ENCODE measurements at places on chromosomes 2 and 18. TPM values are rescaled to one million over a fixed set of nuclear protein-coding genes. Genes with fewer than 3 reads are reported as not detected.

- DNase-seq: no peak
These were observed 25.2 kb downstream of the IL1B start for GRCh38 chr2:112811276-112811831.

The FIGN gene
- 1.8 TPM for polyA plus RNA-seq

GRCh38 chr2:168354499-168354898 is 101.6 kb upstream of the CERS6 start:
- no peak for DNase-seq

- no peak for DNase-seq
These were observed 10.8 kb upstream of the CDCA7 start for GRCh38 chr2:173343921-173344320.

DNA sequence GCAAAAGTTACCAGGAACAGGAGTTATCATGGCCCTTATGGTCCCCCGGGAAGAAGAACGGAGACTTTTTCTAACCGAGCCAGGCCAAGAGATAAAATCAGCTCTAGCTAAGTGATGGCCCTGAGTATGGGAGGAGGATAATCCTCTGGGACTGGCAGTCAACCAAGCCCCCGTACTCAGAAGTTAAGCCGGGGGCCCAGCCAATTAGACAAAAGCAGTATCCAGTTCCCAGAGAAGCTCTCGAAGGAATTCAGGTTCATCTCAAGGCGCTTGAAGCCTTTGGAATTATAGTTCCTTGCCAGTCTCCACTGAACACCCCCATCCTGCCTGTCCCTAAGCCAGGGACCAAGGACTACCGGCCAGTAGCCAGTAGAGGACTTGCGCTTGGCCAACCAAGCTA is 365.3 kb upstream of the TCF4 start:
- DNase-seq: no peak

All from endothelial cell of umbilical vein (primary cell).